ENCODE measurements at places on chromosomes 4 and X.

DNA sequence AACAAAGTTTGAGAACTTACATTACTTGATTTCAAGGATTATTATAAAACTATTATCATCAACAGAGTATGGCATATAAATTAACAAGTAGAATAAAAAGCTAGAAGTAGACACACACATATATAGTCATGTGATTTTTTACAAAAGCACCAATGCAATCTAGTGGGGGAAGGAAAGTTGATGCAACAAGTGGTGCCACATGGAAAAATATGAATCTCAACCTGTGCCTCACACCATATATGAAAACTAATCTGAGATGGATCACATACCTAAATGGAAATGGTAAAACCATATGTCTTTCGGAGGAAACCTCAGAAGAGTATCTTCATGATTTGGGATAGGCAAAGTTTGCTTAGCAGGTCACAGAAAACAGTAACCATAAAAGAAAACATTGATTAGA is 34.9 kb upstream of the USP9X start:
- no peak for DNase-seq

- no peak for DNase-seq
Observed at GRCh38 chrX:6026429-6026828, 202.2 kb downstream of the NLGN4X start.

- no peak for DNase-seq
Observed at GRCh38 chrX:53244610-53245009, 19.6 kb upstream of the KDM5C start.

DNA sequence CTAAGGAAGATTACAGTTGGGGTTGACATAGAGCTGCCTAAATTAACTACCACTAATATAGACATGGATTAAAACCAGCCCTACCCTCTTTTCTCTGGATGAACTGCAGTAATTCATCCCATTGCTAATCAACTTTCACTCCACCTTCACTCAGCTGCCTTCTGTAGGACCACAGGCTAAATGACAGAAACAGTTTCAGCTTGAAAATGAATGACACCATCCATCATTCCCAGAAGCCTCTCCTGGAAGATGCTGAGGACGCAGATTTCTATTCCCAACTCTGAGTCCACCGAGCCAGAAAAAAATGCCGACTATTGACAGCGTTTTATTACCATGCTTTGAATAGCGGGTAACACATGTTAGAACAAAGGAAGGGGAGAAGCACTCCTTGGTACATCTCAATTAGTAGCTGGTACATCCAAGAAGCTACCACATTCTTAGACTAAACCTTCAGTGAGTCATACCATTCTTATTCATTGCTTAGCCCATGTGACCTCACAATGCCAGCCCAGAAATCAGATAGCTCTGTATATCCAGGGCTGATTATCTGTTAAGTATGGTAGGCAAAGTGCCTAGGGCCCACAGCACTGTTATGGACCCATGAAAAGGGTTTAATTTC is 25.3 kb downstream of the DCX start:
- DNase-seq, result no peak

- DNase-seq, result no peak
Observed at GRCh38 chr4:40395166-40395900, 60.2 kb downstream of the CHRNA9 start.

GRCh38 chr4:189771696-189772361 is 168.8 kb upstream of the FRG1 start:
- DNase-seq, result peak; percentile 76

DNA sequence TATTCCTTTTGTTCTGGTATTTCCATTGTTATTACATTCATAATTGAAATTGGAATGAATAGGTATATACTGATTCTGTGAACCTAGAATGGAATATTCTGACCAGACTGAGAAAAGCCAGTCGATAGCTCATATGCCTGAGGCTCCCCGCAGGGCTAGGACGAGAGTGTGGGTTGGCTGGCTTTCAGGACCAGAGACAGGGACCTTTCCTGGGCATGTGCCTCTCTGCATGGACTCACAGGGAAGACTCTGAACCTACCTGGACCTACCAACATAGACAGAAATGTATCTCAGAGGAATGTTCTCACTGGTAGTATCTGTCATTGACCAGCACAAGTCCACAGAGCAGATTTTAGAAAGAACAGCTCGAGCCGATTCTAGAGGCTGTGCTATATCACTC is 214.6 kb downstream of the FRMPD4 start:
- no peak for DNase-seq

DNA sequence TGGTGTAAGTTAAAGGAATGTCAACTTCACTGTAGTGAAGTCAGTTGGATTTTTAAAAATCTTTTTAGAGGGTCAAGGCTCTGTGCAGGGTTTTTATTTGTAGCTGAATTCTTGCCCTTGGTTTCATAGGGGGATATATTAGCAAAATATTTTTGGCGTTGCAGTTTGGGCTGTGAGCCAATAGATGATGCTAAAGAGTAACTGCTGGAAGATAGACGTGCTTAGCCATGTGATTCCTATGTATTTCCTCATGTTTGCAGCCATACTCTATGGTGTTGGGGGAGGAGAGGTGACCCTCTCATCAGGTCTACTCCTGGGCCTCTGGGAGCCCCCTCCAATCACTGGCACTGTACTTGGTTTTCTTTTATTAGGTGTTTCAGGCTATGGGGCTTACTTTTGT is 246.7 kb upstream of the ARHGAP24 start:
- DNase-seq, result no peak

- no peak for DNase-seq
Observed at GRCh38 chrX:7614616-7615015, 228.4 kb upstream of the VCX start.

DNA sequence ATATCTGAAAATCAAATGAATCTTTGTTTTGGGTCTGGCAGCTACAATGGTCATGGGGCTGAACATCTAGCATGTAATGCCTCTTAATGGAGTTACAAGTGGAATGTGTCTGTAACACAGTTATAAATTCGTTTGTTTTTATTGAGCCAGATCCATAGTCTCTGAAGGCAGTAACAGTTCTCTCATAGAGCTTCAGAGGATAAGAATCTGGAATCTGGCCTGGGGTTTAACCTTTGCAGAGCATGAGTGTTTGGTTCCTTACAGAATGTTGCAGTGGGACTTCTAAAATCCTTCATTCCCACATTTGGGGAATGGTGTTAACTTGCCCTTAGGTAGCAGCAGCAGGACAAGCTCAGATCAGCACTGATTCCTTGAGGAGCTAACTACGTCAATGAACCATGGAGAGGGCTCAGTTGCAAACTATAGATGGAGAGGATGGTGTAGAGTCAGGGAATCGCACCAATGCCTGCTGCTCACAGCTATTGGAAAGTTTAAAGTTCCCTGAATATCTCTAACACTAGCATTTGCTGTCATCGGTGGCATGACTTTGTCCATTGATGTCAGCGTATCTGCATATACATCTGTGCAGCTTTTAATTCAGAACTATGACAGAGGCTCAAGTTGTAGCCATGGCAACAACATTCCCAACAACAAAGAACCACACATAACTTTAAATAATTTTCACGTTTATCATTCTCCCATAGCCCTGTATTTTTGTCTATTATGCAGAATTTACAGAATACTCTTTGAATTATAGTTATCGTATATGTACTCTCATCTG is 72.2 kb downstream of the RASGEF1B start:
- DNase-seq, result no peak

DNA sequence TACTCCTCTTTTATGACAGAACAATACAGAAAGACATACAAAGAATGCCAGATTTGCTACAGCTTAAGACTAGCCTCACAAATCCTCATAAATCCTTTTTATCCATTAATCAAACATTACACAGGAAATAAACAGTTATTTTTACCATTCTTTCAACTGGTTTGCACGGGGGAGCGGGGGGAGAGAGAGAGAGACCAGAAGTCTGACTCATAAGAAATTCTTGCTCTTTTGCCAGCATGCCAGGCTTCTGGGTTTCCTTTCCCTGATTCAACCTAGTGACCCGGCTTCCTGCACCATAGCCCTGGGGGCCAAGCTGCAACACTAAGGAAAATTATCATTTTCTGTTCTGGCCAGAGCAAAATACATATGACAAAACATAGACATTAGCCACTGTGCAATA is 6.8 kb upstream of the RRAGB start:
- DNase-seq, result peak; percentile 3

DNA sequence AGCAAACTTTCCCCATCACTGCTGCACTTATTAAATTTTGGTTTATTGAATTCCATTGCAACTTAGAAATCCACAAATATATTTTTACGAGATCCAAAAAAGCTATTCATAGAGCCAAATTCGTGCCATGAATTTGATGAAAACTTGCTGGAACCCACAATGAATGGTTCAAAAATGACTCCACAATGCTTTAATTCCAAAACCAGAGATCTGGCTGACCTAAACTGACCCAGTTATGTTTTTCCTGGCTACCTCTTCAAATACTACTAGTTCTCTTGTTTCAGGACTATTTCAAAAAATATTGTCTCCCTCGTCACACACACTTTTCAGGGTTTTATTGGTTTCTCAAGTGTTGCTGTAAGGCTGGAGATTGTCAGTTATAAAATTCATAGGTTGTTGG is 474.8 kb downstream of the PDGFC start:
- no peak for DNase-seq

DNA sequence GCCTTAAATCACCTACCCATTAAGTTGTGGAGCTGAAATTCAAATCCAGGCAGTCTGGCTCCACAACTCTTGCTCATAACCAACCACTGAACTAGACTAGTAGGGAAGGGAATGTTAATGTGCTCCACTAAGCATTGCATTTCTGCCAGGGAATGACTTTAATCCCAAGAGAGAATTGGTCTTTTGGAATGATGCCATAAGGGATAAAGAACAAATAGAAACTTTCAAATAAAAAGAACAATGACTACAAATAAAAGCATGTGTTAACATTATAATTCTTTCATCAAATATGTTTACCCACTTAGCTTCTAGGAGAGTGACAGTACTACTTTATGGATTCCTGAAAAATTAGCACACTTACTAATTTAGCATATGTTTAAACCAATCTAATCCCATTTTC is 905.9 kb downstream of the CENPC start:
- DNase-seq, result no peak

DNA sequence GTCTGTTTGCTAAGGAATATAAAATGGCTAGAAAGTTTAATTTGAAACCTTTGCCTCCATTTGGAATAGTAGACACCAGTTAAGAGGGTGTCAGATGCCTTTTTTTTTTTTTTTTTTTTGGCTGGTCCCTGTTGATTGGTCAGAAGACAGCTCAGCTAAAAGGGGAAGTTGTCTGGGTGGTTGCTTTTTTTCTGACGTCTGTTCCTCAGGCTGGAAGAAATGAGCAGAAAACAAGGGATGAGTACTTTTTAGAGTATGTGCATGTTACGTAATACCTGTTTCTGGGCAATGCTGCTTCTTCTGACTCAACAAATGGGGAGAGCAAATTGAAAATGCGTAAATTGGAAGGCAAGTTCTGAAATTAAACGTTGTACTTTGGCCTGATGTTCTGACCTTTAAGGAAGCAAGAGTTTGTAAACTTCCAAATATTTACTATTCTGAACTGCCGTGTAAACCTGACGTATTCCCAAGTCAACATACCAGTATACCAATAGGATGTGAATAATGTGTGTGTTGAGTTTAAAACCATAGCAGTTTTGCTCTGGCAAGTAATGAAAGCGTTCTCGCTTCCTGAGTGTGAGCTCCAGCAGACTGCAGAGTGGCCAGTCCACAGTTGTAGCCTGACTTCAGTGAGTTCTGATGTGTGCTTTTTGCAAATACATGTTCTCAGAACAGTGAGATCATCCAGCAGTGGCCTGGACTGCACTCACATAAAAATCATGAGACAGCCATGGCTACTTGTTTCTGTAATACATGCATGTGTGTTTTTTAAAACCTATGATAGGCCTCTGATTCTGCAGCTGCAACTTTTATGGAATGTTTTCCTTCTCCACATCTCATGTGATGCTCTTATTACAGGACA is 1.7 kb downstream of the SAT1 start:
- DNase-seq, result no peak

DNA sequence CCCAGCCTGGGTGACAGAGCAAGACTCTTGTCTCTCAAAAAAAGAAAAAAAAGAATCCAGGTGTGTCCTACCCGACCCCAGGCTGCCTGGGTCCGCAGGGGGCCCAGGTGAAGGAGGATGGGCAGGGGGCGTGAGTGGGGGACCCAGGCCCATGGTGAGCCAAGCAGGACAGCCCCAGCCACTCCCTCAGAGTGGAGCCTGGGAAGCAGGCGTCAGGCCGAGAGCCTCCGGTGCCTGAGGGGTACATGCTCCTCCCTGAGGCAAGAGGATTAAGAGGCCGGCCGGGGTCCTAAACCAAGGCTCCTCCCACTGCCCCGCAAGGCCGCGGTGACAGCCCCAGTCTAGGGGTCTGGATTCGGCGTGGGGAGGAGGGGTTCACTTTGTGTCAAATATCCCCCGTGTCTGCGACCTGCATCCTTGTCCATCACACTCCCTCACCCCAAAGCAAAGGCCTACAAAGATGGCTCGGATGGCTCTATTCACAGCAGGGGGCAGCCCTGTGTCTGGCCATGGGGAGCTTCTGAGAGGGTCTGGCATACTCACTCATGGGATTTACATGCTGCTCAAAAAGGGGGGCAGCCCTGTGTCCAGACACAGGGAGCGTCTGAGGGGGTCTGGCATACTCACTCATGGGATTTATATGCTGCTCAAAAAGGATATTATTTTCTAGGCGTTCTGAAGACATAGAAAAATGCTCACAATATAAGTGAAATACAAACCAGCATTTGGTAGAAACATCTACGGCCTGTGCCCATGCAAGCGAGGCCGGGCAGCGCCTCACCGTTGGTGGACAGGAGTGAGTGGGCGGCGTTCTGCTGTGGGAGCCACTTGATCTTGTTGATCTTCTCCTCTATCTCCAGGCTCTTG is 94.6 kb downstream of the PPP2R2C start:
- DNase-seq, result no peak

GRCh38 chrX:111445485-111445884 is 33.5 kb upstream of the DCX start:
- DNase-seq, result peak; percentile 1

DNA sequence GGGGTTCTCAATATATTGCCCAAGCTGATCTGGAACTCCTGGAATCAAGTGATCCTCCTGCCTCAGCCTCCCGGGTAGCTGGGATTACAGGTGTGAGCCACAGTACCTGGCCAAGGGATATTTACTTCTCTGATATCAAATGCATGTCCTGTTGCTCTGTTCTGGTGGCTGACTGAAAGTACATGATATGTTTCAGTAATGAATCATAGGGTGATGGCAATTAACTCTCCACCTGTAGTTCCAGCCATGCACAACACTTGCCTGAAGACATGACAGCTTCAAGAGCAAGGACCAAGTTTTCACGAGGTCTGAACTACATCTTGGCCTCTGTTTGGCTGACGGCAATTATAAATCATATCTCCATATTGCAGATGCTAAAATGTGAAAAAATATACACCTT is 9.1 kb downstream of the ZCCHC4 start:
- DNase-seq, result no peak
